ENCODE measurements at places on chromosomes 16 and 17. TPM values are rescaled to one million over a fixed set of nuclear protein-coding genes. Genes with fewer than 3 reads are reported as not detected.
A peak's percentile ranks its signal among the peaks of the same experiment; 100 is the strongest.

The MPHOSPH6 gene
- 31.5 TPM for total RNA-seq

The CNGB1 gene
- total RNA-seq: 0.41 TPM

The DHRS13 gene
- total RNA-seq: 18.2 TPM

The LHX1 gene
- not detected for total RNA-seq

The ACSM5 gene
- not detected for total RNA-seq

DNA sequence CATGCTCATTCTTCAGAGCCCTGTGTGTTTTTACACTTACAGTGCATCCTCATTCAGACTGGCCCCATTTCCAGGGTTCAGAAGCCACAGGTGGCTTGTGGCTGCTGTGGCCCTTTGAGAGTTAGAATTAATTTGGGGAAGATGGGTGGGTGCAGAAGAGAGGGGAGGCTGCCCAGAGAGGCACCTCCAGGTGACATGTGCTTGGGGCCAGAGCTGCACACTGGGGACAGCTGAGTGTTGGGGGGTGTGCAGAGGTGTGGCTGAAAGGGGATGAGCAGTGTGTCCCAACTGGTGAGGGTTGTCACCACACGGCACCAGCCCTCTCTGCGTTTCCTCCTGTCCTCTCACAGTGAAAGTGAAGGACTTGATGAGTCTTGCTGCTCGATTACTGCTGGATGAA lies 6.9 kb upstream of the EIF1 start:
- no peak for DNase-seq

- DNase-seq: no peak
Measured at GRCh38 chr16:71250461-71251235, 20.1 kb upstream of the HYDIN start.

GRCh38 chr16:19114359-19115147 lies 789 bp downstream of the ITPRIPL2 start:
- peak; percentile 66 for DNase-seq

- DNase-seq: peak; percentile 60
Measured at GRCh38 chr16:89378947-89379771, 111.2 kb downstream of the ANKRD11 start.

- no peak for DNase-seq
Measured at GRCh38 chr17:61783556-61784304, 79.6 kb downstream of the BRIP1 start.

GRCh38 chr16:50093607-50094539 lies 28.1 kb downstream of the HEATR3 start:
- DNase-seq: peak; percentile 20

DNA sequence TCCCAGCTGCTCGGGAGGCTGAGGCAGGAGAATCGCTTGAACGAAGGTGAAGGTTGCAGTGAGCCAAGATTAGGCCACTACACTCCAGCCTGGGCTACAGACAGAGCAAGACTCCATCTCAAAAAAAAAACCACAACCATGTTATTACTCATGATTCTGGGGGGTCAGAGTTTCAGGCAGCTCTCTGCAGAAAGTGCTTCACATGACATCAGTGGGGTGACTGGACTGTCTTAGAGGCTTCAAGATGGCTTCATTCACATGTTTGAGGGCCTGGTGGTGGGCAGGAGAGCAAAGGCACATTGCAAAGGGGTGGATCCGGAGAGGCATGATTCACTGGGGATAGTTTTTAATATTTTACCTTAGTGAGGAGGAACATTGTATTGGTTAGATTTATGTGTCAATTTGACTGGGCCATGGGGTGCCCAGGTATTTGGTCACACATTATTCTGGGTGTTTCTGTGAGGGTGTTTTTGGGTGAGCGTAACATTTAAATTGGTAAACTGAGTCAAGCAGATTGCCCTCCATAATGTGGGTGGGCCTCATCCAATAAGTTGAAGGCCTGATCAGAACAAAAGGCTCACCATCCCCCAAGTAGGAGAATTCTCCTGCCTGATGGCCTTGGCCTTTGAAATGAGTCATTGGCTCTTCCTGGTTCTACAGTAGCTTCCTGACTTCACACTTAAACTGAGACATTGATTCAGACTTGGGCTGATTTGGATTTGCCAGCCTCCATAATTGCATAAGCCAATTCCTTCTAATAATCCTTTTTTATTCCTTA lies 109.8 kb downstream of the GOSR1 start:
- DNase-seq: no peak

GRCh38 chr16:10637337-10638037 lies 57.1 kb upstream of the EMP2 start:
- no peak for DNase-seq

DNA sequence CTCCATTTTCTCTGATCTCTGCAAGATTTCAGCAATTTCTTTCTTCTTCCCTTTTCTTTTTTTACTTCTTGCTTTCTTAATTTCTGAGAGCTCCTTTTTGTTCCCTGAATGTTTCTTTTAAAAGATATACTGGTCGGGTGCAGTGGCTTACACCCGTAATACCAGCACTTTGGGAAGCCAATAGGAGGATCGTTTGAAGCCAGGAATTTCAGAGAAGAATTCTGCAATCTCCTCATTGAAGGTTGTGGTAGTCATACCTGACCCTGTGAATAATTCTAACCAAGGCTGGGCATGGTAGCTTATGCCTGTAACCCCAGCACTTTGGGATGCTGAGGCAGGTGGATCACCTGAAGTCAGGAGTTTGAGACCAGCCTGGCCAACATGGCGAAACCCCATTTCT lies 15.6 kb upstream of the ABCC1 start:
- DNase-seq: no peak

DNA sequence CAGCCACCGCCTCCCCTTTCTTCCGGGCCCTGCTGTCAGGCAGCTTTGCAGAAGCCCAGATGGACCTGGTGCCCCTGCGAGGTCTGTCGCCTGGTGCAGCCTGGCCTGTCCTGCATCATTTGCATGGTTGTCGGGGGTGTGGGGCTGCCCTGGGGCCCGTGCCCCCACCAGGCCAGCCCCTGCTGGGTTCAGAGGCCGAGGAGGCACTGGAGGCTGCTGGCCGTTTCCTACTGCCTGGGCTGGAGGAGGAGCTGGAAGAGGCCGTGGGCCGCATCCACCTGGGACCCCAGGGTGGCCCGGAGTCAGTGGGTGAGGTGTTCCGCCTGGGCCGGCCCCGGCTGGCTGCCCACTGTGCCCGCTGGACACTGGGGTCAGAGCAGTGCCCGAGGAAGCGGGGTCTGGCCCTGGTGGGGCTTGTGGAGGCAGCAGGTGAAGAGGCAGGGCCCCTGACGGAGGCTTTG lies 5.5 kb upstream of the TGFB1I1 start:
- DNase-seq: no peak

GRCh38 chr16:86971251-86971650 lies 345.9 kb downstream of the C16orf95 start:
- DNase-seq: peak; percentile 82

DNA sequence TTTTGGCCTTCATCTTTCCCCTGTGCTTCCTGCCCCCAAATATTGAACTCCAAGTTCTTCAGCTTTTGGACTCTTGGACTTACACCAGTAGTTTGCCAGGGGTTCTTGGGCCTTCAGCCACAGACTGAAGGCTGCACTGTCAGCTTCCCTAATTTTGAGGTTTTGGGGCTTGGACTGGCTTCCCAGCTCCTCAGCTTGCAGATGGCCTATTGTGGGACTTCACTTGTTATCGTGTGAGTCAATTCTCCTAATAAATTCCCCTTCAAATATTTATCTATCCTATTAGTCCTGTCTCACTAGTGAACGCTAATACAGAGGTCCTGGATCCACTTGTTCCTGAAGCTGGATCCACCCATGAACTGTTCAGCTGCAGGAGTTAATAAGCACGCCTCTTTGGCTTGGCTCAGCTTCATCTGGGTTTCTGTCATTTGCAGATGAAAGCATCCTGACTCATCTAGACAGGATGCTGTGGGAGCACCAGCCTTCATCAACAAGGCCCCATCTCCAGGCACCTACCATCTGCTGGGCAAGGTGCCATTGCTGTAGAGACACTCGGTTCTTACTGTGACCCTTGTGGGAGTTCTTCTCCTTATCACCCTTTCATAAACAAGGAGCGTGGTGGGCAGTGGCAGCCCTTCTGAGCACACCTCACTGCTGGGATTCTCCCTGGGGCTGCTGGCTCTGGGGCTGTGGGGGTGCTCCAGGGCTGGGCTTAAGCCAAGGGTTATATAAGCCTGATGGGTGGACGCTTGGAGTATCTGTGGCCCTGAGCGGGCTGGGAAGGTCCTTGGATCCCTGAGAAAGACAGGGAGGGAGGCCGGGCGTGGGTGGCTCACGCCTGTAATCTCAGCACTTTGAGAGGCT lies 23.1 kb downstream of the LAT start:
- no peak for DNase-seq

DNA sequence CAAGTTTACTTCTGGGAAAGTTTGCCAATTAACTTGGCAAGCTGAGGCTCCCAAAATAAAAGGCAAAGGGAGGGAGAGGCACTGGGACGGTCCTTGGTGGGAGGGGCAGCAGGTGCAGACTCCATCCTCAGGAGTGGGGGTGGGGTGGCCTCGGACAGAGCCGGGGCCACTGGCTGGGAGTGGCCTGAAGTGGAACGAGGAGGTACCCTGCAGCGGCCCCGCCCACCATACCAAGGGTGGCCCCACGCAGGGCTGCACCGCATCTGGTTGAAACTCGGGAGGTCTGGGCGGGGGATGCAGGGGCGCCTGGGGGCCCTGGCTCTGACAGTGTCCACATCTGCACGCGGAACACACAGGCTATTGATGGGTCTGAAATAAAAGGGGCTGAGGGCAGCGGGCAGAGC lies 42.4 kb upstream of the SLC38A10 start:
- DNase-seq: no peak

GRCh38 chr16:57555831-57556230 lies 13.4 kb downstream of the ADGRG5 start:
- DNase-seq: no peak

DNA sequence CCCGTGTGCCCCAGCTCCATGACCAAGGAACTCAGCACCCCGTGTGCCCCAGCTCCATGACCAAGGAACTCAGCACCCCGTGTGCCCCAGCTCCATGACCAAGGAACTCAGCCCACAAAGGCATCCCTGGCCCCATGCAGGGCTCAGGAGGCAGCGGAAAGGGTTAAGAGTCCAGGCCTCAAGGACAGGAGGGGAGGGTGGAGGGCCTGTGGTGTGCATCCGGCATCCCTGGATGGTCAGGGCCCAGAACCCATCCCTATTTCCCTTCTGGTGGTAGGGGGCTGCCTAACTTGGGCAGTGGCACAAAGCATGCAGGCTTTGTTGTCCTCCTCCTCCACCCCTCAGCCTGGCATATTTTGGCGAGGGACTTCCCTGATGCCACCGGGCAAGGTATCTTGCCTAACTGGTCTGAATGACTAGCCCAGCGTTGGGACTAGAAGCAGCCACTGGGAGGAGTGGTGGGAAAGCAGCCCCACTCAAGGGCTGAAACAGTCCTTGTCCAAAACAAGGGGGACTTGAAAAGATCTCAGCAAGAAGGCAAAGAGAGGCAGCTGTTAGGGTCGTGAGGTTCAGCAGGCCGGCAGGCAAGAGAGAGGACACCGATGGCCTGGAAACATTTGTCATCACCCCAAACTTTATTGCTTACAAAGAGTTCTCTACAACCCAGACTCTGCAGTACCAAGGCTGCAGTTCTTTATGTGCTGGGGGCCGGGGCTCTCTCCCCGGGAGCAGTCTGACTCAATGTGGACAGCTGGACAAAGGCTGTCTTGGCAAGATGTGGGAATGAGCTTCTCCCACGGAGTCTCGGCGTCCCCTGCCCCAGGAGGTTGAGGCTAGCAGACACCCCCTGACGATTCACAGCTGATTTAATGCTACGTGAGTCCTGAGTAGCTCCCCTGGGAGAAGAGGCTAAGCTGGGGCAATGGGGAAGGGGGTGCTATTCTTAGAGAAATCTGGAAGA lies 902 bp upstream of the SPATA32 start:
- peak; percentile 47 for DNase-seq

DNA sequence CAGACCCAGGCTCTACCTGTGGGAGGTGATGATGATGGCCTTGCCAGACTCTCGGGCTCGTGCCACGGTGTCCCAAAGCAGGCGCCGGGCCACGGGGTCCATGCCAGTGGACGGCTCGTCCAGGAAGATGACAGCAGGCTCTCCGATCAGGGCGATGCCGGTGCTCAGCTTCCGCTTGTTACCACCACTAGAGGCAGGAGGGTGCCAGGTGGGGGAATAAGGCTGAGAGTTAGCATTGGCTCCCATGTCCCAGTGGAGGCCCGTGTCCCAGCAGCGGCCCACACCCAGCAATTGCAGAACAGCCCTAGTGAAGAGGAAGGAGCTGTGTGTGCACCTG lies 10.3 kb upstream of the RNPS1 start:
- DNase-seq: no peak

GRCh38 chr16:90005956-90006663 lies 13.1 kb downstream of the DBNDD1 start:
- DNase-seq: no peak

DNA sequence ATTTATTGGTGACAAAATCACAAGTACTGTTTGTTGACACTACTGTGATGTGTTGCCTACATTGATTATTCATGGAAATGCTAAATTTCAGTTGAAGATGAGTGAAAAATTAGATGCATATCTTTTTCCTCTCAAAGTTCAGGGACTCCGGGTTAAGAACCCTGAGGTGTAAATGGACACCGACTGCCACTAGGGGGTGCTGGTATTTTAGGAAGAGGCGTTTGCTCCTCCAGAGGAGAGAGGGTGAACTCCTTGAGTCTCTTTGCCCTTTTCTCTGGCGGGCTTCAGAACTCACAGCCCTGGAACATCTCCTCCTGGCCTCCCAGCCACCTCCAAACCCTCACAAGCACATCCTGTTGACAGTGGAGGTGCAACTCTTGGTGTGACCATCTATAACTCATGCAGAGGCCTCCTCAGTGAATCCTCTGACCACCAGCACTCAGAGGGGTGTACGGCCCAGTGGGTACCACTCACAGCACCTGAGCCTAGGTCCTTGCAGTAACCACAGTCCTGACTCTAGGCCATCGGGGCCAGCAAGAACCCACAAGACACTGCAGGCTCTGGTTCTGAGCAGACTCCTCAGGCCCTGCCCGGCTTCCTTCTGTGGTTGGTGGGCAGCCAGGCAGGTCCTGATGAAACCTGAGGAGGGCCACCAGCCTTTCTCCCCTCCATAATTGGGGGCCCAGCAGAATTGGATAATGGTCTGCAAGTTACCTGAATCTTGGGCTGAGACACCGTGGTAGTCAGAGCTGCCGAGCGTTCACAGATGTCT lies 26.2 kb upstream of the PIK3R5 start:
- DNase-seq: peak; percentile 86

GRCh38 chr16:58661199-58661830 lies 23.3 kb downstream of the SLC38A7 start:
- DNase-seq: peak; percentile 81

DNA sequence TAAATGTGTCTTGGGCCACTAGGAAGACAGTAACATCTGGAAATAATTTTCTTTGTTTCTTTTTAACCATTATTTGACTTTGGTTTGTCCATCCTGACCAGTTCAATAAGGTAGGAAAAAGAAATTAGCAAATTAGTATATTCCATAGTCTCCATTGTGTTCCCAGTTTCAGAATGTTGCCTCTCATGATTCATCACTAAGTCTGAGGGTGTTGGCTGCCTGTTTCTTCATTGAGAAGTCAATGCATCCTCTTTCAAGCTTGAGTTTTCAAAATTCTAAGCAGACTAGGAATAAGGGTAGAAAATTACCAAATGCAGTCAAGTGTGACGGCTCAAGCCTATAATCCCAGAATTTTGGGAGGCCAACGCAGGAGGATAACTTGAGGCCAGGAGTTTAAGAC lies 41.9 kb downstream of the ZFHX3 start:
- DNase-seq: no peak
